Activated naive CD4-positive, alpha-beta T cell (primary cell): ENCODE measurements at places on chromosomes 7 and 10.

DNA sequence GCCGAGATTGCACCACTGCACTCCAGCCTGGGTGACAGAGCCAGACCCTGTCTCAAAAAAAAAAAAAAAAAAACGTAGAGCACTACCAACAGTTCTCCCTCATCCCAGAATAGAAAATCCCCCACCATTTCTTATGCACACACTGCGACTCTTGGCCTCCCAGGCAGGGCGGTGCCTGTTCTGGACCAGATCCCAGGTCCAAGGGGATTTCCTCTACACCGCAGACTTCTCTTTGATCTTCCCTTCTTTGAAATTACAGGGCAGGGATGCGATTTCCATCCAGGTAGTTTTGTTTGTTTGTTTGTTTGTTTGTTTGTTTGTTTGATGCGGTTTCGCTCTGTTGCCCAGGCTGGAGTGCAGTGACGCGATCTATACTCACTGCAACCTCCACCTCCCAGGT, 91.8 kb downstream of the SEPTIN14 start:
- DNase-seq: no peak

DNA sequence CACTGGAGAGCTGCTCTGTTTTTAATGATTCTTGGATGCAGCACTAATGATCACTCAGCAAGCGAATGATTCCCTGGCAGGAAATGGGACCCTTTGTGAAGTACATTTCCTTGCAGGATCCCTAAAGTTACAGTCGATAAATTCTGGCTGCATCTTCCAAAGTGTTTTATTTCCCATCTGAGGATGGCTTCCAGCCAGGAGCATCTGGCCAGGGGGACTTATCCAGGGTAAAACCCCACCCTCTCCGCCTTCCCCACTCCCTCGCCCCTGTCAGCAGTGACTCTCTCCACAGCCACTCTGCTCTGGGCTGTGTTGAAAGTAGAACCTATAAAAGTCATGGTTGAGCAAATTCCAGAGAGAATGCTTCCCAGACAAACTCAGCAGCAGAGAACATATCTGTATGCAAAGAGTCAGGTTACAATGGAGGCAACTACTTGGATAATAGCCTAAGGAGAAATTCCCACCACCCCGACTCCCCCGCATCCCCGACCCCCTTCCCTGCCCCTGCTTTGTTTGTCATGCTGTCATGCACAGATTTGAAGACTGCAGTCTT, 111.0 kb upstream of the ANLN start:
- no peak for DNase-seq

DNA sequence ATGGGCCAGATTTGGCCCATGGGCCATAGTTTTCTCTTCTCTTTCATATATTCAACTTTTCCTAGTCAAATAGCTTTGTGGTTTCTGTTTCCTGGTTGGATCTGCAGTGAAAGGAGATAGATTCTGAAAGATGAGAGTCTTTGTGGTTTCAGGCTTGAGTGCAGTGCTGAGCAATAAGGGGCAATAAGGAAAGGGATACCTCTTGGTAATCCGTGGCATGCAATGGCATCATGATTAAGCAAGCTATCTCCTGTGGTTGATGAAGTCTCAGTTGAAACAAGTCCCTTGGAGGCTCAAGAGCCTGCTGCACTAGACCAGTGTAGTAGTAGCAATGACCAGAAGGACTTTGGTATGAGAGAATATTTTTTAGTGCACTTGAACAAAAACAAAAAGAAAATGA, 187.7 kb upstream of the CNTNAP2 start:
- DNase-seq: no peak

- DNase-seq: no peak
Measured at GRCh38 chr7:140304191-140304799, 94.0 kb downstream of the SLC37A3 start.
